ENCODE measurements at places on chromosomes 7 and 10.

- peak; percentile 84 for DNase-seq
These were observed 20.0 kb upstream of the CRYGN start for GRCh38 chr7:151459726-151460473.

GRCh38 chr7:15914611-15915010 lies 228.1 kb upstream of the MEOX2 start:
- no peak for DNase-seq

DNA sequence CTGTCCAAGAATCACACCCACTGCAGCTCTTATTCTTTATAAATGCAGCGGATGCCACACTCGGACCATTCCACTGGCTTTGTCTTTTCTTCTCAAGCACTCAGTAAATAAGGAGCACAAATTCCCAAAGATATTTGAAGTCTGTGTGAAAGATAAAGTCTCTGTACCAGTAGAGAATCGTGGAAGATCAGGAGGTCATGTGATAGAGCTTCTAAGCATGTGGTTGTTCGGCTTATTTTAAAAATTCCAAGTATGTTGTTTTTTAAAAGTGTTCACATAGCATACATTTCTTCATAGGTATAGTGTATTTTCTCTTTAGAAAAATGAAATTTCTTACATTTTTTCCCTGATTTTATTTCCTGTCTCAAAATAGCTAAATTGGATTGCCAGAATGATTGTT lies 75.8 kb downstream of the NOC3L start:
- DNase-seq, result no peak

DNA sequence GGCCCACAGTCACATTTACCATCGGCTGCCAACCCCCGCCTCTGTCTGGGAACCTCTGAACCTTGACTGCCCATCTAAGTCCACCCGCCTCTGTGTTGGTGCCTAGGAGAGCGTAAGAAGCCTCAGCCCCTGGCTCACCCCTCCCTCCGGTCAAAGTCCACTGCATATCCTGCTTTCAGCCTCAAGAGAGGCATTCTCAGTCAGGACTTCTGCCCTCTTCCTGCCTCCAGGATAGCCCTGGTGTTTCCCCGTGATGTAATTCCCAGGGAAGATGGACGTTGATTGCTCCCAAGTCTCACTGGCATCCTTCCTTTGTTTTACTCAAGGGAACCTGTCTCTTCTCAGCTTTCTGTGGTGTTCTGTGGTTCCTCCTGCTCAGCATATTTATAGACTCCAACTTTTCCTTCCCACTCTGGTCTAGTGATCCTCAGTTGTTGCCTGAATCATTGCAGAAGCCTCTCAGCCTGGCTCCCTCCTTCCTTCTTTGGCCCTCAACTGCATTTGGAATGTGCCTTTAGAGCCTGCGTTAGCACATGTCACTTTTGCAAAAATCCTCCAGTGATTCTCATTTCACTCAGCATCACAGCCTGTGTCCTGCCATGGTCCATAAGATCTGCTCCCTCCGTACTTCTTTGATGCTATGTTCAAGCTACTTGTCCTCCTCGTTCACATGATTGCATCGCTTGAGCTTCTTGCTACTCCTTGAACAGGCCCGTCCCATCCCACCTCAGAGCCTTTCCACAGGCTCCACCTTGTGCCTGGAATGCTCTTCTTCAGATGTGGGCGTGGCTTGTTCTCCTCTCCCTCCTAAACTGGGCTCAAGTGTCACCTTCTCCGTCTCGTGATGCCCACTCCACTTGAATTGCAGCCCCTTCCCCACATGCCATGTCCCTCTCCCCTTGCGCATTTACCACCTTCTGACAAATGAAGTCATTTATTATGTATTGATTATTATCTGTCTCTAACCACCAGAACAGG lies 124.2 kb downstream of the PLPP4 start:
- no peak for DNase-seq

- no peak for DNase-seq
These were observed 52.3 kb upstream of the KDM7A start for GRCh38 chr7:140229101-140229525.

GRCh38 chr7:131233193-131233592 lies 94.5 kb upstream of the MKLN1 start:
- DNase-seq, result no peak

- DNase-seq, result no peak
These were observed 159.2 kb downstream of the RNF216 start for GRCh38 chr7:5622286-5622685.

DNA sequence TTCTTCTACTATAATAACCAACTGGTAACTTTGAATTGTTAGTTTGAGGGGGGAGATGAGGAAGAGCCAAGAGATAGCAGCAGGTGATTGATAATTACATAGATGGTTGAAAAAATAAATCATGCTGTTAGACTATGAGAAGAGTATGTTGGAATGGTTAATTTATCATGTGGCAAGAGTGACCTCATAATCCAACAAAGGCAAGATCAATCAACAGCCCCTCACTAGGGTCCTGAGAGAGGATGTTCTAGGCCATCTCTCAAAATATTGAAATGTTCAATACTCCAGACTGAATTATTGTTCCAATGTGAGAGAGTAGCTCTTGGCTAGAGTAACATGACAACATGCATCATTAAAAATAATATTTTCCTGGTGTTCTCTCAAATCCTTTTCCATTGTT lies 67.9 kb downstream of the ADD3 start:
- no peak for DNase-seq

DNA sequence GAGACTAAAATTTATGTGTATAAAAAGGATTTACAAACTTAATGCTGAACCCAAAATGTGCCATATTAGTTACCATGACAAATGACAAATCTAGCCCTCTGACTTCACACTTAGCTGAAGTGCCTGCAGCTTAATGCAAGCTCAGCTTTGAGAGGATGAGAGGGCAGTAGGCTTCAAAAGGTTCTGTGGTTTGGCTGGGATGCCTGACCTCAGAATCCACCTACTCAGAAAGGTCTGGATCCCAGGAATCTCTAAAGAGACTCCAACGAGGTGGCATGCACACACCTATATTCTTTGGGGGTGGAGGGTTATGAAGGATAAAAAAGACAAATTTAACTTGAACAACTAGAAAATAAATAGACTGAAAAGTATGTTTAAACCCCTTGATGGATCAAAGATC lies 213.4 kb downstream of the TAX1BP1 start:
- DNase-seq, result no peak

GRCh38 chr10:113693348-113693747 lies 13.6 kb downstream of the CASP7 start:
- no peak for DNase-seq

DNA sequence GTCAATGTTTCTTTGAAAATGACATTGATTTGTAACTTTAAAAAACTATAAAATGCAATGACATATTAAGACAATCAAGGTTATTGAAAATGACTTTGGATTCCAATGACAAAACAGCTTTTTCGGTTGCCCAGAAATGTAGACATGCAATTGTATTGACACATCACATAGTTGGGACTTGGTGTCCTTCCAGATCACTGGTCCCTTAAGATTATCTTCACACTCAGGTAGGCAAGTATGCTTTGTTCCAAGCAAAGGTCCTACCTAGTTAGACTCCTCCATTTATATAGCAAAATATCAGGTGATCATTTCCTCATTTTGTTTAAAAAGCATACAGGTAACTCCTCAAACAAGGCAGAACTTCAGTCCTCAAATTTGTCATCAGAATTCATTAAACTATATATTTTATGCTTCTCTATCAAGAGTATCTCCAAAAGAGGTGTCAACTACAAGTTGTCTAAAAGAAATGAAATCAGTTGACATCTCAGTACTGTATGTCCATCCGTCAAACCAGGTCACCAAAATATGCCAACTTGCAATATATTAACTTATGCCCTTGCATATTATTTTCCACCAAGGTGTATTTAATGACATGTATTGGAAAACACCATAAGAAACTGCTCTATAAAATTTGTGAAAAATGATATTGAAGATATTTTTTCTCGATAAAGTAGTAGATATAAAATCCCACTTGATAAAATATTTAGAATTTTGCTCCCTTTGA lies 64.6 kb downstream of the TSPAN12 start:
- DNase-seq, result no peak

- peak; percentile 87 for DNase-seq
These were observed 9.8 kb upstream of the RTKN2 start for GRCh38 chr10:62278441-62278910.

GRCh38 chr10:52031771-52032170 lies 282.3 kb upstream of the DKK1 start:
- DNase-seq, result no peak

DNA sequence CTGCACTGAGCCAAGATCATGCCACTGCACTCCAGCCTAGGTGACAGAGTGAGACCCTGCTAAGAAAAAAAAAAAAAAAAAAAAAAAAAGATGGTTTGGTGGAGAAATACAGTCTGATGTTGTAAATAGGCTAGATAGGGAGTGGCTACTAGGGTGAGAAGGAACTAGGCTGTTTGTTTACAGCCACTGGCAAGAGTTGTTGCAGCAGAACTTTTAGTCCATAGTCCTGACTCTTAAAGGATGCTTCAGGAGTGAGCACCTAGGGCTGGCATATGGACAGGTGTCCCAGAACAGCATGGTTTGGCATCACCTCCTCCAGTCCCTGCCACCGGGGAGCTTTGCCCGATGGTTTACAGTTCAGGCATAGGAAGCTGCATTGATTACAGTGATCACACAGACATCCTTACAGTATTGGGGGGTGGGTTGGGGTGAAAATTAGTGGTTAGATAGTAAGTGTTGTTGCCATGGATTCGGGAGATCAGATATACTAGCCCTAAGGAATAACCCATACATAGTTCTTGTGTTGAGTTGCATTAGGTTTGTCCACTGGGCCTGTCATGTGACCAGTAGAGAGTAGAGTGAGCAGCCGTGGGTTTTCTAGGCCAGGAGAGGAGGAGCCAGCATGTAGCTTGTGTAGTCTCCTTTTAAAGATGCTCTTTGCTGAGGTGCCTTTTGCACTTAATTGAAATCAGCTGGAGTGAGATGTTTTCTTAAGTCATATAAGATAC lies 35.9 kb downstream of the ZRANB1 start:
- no peak for DNase-seq

DNA sequence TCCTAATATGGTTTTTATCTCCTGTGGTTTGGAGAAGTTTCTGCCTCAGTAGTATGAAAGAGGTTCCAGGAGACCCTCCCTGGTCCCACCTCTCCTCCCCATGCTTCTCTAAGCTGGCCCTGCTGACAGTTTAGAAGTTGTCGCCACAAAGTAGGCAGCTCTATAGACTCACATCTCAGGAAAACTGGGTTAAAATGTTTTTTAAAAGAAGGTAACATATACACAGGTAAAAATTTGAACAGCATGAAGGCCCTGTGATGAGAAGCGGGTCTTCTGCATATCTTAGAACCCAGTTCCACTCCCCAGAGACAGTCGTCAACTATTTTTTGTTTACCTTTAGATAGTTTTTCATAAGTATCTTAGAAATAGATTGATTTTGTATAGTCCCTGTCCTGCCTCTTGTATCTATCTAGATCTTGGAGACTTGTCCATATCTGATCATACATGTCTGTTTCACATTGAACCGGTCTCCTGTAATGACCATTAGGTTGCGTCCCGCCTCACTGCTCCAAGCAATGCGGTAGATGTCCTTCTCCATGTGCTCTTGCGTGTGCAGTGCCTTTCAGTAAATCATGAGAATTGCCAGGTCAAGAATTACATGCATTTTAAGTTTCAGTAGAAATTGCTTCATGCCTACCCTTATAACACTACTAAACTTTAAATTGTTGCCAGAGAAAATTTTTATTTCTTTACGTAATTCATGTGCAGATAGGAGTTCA lies 2.2 kb downstream of the DUSP5 start:
- DNase-seq, result no peak

DNA sequence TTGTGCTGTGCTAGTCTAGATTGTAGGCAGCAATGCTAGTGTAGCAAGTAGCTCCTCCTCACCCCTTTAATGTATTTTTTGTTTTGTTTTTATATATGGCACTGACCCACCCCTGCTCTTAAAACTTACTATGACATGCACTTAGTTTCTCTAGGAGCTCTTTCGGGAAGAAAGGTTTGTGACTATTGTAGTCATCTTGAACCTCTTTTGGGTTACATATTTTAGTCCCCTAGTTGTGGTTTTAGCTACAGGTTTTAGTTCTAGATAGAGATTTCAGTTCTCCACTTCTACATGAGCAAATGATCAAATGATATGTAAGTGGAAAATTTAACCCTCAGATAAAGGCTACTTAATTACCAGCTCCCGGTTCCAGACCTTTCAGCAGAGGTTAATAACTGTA lies 14.9 kb downstream of the MINPP1 start:
- no peak for DNase-seq

- no peak for DNase-seq
These were observed 29.2 kb upstream of the PROSER2 start for GRCh38 chr10:11793762-11794479.

- no peak for DNase-seq
These were observed 48.4 kb upstream of the CYTH3 start for GRCh38 chr7:6320791-6321190.

DNA sequence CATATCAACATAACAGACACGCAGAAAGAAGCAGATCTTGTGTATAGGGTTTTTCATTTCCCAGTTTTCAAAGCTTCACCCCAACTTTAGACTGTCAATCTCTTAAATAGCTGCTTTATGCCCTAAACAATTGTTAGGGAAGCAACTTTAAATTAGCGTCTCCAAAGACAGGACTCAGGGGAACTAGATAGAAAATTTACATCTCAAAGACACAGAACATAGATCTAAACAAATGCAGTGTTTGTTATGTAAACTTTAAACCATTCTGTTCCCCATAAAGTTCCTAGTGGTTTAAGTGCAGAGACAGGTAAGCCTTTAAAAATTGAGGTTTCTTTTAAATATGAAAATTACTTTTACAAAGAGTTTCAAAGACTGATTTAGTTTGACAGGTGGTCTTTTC lies 379.2 kb upstream of the GHITM start:
- no peak for DNase-seq

- no peak for DNase-seq
These were observed 95.8 kb upstream of the ZNF716 start for GRCh38 chr7:57354195-57354594.

DNA sequence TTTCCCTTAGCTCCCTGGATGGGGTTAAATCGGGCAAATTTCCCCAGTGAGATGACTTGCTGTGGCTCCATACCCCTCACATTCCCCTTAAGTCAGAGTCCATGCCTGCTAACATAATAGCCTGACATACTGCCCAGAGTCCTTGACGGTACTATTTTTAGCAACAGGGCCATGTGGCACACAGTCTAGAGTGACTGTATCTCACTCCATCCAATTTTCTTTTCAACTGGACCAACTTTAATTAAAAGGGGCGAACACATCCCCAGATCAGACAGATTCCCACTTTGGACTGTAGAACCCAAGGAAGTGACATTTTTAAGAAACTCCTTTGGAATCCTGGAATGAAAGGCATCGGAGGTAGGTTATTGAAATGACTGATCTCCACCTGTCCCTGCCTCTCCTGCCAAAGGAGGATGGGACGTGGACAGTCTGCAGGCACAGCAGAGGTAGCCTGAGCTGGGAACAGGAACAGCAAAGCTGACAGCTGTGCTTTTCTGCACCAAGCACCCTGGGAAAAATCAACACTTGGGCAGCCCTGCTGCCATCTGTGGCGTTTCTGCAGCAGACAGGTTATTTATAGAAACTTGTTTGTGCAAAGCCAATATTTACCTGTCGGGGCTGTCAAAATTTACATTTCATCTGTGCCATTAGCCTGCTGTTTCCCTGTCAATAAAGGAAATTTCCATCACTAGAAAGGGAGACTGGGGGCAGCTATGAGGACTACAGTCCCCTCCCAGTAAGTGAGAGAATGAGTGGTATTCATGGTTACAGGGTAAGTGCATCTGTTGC lies 221.5 kb upstream of the AOAH start:
- DNase-seq, result no peak

All from AG09309 (cell line).